ENCODE measurements at places on chromosomes 2 and 18.

DNA sequence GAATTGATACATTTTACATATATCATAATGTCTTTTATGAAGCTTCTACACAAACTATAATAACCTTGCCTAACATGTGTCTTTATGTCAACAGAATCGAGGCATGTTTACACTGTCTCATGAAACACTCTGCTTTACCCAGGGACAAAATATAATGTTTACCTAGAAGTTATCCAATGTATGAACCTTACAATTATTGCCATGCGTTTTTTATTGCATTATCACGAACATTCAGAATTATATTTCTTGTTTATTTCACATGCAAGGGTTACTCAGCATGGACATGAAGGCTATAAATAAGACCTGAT lies 19.8 kb downstream of the LONRF2 start:
- no peaks in the 10 kb centered on the region for H3K4me1 ChIP-seq
- no peaks in the 10 kb centered on the region for H3K36me3 ChIP-seq
- DNase-seq, result no peak
- no peak overlapping the region for H3K4me3 ChIP-seq

- H3K27me3 ChIP-seq, result no peaks in the 10 kb centered on the region
- H3K27ac ChIP-seq, result peak overlapping the region; percentile 100
- H3K4me3 ChIP-seq, result peak overlapping the region; percentile 95
- peaks cover 45% of the 10 kb centered on the region for H3K36me3 ChIP-seq
- peaks cover 37% of the 10 kb centered on the region for H3K4me1 ChIP-seq
- no peak for DNase-seq
Observed at GRCh38 chr2:197435598-197436420, 981 bp upstream of the SF3B1 start.

- DNase-seq, result peak; percentile 8
- H3K27me3 ChIP-seq, result peaks cover 14% of the 10 kb centered on the region
- no peaks in the 10 kb centered on the region for H3K4me1 ChIP-seq
- no peak overlapping the region for H3K27ac ChIP-seq
- no peaks in the 10 kb centered on the region for H3K36me3 ChIP-seq
Observed at GRCh38 chr2:46828491-46829230, 86.9 kb downstream of the MCFD2 start.

DNA sequence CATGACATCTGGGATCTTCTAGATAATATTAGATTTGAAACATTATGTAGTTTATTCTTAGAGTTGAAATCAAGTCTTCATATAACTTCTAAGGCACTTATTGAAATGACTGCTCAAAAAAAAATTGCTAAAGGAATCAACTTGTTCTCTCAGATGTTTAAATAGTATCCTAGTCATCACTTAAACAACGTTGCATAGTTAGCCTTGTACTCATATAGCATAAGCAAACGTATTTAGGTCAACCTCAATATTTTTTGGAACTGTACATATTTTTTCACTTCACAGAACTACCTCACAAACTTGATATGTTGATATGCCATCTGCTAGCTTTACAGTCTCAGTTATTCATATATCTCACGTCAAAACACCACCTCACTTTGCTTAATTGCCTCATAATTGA lies 47.1 kb upstream of the CREB1 start:
- H3K27me3 ChIP-seq, result no peaks in the 10 kb centered on the region
- H3K27ac ChIP-seq, result no peak overlapping the region
- no peaks in the 10 kb centered on the region for H3K36me3 ChIP-seq
- no peak for DNase-seq

DNA sequence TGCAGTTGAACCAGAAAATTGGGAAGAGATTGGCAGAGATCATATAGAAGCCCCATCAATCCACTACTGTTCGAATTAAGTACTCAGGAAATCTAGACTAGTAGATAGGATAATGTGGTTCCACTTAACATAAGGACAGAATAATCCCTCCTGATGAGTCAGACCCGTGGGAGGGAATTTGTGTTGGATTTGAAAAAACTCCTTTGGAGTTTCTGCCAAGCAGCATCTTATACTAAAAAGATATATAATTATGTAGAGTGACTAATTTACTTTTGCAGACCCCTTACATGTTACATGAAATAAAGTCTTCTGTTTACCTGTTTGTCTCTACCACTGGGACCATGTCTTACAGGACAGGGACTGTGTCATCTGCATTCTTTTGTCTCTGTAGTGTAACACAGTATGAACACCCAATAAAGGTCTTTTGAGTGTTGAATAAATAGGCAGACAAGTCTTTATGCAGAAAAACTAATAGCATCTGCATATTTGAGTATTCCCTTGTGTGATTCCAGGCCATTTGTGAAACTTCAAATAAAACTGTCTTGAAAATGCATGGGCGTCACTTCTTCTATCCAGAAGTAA lies 122.6 kb upstream of the DNAJC10 start:
- no peak for DNase-seq
- H3K4me3 ChIP-seq, result no peak overlapping the region
- no peaks in the 10 kb centered on the region for H3K36me3 ChIP-seq
- no peaks in the 10 kb centered on the region for H3K4me1 ChIP-seq

GRCh38 chr2:206112846-206113547 lies 27.0 kb upstream of the INO80D start:
- no peak overlapping the region for H3K27ac ChIP-seq
- H3K27me3 ChIP-seq, result no peaks in the 10 kb centered on the region
- H3K36me3 ChIP-seq, result peaks cover 44% of the 10 kb centered on the region
- no peak overlapping the region for H3K4me3 ChIP-seq

Data from activated T-cell treated with anti-CD3 and anti-CD28 coated beads, Interleukin-2, amount 50 U/mL, for 24 hours (primary cell).